A549 treated with CORT108297 at 1 μM for 4 hours (cell line): ENCODE measurements at places on chromosomes 16 and 17. TPM values are rescaled to one million over a fixed set of nuclear protein-coding genes. Genes with fewer than 3 reads are reported as not detected.

Gene B4GALNT2
- 0.32 to 0.67 TPM (median 0.40 TPM) in 5 replicates for total RNA-seq

Gene HLF
- 0.08 to 0.23 TPM (median 0.16 TPM) in 5 replicates for total RNA-seq

Gene KRTAP4-3
- total RNA-seq = not detected in 5 replicates

Gene HBM
- not detected in 5 replicates for total RNA-seq

Gene AATF
- total RNA-seq = 122 to 157 TPM (median 127 TPM) in 5 replicates

Gene PABPN1L
- total RNA-seq = not detected in 5 replicates

Gene SOX8
- 0.65 to 1.7 TPM (median 1.4 TPM) in 5 replicates for total RNA-seq

Gene ZNF469
- 8.3 to 15.5 TPM (median 13.0 TPM) in 5 replicates for total RNA-seq
